Stimulated activated CD8-positive, alpha-beta memory T cell treated with anti-CD3 and anti-CD28 coated beads, Interleukin-7, amount 100 ng/mL, for 1 hour (primary cell): ENCODE measurements at places on chromosomes 4 and X.

GRCh38 chrX:96568071-96568470, 116.6 kb upstream of the DIAPH2 start:
- no peak for DNase-seq

GRCh38 chr4:20831746-20832145, 131.5 kb downstream of the PACRGL start:
- no peak for DNase-seq

DNA sequence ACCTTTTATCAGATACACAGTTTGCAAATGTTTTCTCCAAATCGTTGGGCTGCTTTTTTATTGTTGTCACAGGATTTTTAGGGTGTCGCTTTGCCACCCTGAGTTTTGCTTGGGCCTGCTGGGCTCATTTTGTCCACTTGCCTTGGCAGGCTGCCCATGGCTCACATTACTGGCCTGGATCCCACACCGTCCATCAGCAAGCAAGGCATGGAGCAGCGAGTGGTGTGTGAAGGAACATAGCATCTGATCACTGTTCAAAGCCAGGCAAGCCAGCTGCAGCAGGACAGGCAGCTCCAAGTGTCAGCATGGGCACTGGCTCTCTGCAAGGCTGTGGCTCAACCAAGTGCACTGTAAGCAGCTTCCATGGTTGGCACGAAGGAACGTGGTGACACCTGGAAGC, 261.4 kb upstream of the TECRL start:
- no peak for DNase-seq

GRCh38 chrX:418927-419729, 32.4 kb upstream of the PPP2R3B start:
- DNase-seq = no peak

DNA sequence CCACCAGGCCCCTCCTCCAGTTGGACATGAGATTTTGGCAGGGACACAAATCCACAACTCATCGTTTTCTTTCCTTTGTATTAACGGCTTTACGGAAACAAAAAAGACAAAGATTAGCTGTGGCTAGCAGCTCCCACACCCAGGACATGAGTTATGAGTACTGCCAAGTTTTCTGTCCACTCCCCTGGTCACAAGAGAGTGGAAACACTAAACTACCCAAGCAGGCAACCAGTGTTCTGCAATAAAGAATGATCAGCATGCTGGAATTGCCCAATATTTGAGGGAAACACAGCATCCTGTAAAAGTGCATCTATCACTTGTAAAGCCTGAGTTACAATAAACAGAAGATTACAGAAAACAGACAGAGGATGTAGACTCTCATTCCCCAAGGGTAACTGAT, 358.4 kb downstream of the NLGN4X start:
- DNase-seq = no peak

- DNase-seq = no peak
Observed at GRCh38 chr4:1711571-1712215, 426 bp downstream of the SLBP start.

GRCh38 chrX:35841872-35842271, 43.7 kb downstream of the MAGEB16 start:
- no peak for DNase-seq

DNA sequence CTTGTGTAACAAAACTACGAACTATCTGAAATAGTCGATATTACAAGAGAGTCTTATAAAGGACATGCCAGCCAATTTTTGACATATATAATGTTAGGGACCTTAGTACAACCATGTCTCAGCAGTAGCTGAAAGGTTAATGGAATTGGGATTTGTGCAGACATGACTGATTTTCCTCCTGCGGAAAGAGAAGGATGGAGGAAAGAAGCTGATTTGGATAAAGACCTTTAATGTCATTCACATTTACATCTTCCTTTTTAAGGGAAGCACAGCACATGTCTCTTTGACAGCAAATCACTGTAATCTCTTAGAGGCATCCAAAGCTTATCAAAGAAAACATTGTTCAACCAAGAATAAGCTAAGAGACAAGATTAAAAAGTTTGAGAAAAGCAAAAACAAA, 1976.2 kb upstream of the IGFBP7 start:
- DNase-seq = no peak

DNA sequence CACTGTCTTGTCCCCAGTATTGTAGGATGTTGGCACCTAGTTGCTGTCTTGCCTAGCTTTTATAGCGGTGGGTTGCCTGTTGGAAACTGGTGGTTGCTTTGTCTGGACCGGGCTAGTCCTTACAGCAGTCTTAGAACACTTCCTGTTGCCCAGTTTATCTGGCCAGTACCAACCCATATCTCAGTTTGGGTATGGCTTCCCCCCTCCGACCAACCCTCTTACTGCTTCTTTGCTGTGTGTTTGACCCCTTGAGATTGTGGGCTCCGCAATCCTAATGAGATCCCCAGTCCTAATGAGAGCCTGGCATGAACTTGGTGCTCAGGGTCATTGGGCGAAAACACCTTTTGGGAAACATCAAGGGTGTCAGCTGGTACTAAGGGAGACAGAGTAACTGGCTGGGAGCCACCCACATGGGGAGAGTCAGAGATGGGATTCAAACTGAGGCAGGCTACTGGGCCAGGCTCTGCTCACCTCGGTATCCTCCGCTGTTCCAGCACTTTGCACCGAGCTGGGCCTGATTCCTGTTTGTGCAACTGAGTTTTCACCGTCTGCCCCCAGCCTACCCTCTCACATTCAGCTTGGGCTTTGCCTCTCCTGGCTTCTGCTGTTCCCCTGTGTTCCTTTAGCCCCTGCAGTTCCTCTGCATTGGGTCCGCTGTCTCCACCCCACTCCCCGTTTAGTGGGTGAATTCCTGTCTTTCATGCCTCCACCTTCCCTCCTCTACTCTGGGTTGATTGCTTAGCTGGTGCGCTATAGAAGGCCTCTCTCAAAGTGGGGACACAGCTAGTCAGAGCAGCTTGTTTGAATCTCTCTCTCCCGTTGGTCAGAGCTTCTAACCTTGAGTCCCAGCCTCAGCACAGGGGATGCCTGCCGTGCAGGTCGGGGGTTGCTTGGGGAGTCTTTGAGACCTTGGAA, 1.6 kb downstream of the TBC1D14 start:
- no peak for DNase-seq

- DNase-seq = no peak
Observed at GRCh38 chr4:1871471-1872021, 353 bp downstream of the NSD2 start.

GRCh38 chr4:107330916-107331315, 294.8 kb upstream of the DKK2 start:
- DNase-seq = no peak

DNA sequence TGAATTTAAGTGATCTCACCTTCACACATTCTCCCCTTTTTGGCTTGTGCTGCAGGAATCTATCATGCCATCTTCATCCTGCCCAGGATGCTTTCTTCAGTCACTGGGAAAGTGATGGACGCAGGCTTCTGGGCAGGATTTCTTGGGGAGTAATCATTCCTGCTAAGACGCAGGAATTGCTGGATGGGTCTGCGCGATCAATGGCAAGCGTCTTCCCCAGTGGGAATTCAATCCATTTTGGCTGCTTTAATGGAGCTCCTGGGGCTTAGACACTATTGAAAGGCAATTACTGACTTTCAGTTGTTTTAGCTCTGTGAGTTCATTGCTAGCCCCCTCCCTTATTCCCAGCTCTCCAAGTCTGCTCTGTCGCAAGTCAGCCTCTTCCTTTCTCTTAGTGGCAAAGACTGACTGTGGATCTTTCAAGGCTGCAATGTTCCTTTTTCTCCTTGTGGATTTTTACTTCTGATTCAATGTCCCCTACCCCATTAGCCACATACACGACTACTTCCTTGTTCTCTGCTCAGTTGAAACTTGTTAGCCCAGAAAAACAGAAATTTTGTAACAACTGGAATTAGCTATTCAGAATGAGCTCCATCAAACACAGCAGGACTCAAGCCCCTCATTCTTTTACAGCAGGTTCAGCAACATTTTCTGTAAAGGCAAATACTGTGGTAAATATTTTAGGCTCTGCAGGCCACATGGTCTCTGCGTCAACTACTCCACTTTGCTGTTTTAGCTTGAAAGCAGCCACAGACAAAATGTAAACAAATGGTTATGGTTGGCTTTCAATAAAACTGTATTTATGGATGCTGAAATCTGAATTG, 154.9 kb downstream of the ASB9 start:
- DNase-seq = no peak

- DNase-seq = no peak
Observed at GRCh38 chrX:420496-421223, 34.0 kb upstream of the PPP2R3B start.
